ENCODE measurements at places on chromosomes 5 and 9.

- no peak for DNase-seq
Observed at GRCh38 chr9:123412171-123412820, 56.3 kb downstream of the CRB2 start.

DNA sequence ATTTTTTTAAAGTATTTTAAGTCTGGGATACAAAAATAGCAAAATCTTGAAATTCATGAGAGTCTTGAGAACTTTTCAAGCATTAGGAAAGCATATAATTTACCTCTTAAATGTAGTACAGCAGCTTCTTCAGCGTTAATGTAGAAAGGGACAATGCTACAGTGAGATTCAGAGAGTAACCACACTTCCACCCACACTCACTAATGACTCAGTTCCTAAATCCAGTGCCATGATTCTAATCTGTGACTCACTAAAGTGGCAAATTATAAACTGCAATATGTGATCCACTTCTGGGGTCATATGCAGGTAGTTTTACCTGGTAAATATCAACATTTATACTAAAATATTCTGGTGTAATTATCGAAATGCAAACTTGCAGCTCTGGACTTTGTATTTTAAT lies 434.5 kb upstream of the TUSC1 start:
- DNase-seq, result no peak

- DNase-seq, result no peak
Observed at GRCh38 chr9:113910036-113910639, 34.0 kb downstream of the ZNF618 start.

GRCh38 chr5:148145916-148146315 lies 22.4 kb upstream of the SPINK14 start:
- DNase-seq, result peak; percentile 26

DNA sequence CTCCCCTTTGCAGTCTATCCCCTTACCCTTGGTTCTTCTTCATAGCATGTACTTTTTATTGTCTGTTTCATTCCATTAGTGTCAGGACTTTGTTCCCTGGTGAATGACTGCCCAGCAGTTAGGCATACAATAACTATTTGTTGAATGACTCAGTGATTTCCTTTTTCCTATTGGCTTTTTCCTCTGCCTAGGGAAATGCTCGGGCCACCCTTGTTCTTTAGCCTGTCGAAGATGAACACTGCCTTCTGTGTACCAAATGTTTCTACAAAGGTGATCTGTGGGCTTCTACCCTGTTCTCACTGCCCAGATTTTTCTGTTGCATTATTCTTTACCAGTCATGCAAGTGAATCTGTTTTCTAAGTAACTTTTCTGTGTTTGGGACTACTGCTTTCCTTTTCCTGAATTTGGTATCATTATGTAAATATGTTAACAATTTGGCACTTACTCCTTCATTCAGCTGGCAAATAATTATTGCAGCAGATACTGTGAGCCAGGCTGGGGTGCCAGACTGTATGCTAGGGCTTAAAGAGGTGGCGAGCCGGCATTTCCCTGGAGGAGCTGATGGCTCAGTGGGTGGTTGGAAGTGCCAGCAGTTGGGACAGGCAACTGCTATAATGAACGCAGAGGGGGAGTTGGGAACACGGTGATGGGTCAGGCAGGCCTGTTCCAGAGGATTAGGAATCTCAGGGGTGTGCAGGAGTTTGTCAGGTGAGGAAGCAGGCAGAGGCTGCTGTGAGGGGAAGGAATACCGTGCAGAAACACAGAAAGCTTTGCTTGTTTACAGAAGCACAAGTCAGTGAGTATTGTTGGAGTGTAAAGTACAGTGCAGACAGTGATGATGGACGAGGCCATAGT lies 30.6 kb downstream of the KDM4C start:
- no peak for DNase-seq

DNA sequence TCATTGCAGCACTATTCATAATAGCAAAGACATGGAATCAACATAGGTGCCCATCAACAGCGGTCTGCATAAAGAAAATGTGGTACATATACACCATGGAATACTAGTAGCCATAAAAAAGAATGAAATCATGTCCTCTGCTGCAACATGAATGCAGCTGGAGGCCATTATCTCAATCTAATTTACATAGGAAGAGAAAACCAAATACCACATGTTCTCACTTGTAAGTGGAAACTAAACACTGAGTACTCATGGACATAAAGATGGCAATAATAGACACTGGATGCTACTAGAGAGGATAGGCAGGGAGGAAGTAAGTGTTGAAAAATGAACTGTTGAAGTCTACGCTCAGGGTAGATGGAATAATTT lies 203.9 kb upstream of the CDH9 start:
- DNase-seq, result peak; percentile 63

DNA sequence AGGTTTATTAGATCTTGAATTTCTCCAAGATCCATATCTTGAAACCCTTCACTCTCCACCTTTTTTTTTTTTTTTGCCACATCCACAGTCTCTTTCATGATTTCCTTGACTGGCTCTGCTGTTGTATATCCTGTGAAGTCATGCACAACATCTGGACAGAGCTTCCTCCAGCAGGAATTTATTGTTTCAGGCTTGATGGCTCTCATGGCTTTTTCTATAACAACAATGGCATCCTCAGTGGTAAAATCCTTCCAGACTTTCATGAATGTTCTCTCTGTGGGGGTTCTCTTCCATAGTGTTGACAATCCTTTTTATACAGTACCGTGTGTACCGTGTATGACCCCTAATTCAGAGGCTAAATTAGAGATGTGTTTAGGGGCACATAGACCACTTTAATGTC lies 24.0 kb downstream of the RANBP17 start:
- no peak for DNase-seq

- DNase-seq, result no peak
Observed at GRCh38 chr5:146003852-146004251, 67.5 kb downstream of the SH3RF2 start.

GRCh38 chr5:159410480-159410879 lies 80.2 kb upstream of the IL12B start:
- DNase-seq, result no peak

DNA sequence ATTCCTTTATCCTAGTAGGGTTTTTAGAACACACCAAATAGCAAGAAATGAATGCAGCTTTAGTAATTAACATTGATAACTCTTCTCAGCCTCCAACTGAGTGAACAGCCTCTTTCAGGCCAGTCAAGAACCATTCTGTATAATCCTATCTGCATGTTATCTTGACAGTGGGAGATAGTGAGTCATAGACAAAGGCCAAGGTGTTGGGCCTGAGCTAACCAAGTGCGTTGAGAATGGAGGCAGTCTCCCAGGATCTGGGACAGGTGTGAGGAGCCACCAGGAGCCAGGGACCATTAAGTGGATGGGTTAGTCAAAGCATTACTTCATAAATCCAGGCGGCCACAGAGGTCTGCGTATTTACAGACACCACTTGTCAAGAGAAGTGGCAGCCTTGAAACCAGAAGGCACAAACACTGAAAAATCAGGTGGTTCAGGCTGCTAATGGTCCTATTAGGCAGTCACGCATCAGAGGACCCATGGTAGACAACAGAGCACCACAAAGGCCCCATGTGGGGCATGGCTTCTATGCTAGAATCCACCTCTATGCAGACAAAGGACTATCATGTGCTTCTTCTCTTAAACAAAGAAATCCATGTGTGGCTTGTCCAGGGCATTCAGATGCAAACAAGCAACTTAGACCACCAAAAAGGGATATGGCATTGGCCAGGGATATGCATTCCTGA lies 409.7 kb upstream of the PIK3R1 start:
- DNase-seq, result no peak

DNA sequence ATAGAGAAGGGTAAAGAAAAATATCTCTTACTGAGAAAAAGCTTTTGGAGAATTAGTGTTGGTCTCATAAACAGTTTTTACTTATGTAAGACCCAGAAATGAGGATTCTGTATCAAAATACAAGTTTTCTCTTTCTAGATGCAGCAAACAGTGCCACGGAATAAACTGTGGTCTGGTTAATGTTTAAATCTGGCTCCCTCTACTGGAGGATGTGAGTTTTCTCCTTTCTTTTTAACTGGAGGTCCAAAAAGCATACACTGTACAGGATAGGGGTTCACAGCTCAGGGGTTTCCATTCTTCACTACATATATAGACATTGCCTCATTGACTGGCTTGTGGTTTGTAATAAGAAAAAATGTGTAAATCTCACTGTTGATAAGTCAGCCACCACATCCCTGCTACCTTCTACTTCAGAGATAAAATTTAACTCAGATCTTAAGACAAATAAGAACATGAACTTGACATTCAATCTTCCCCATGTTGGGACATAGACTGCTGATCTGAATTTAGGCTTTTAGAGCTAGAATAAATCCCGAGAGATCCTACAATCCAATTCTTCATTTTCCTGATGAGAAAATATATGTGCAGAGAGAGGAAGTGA lies 98.9 kb downstream of the CFAP95 start:
- DNase-seq, result peak; percentile 1

- no peak for DNase-seq
Observed at GRCh38 chr9:99475401-99476065, 253.5 kb downstream of the SEC61B start.
